Stimulated activated CD8-positive, alpha-beta memory T cell treated with anti-CD3 and anti-CD28 coated beads, Interleukin-12 subunit alpha, Interleukin-12 subunit beta, amount 100 ng/mL, for 4 hours (primary cell): ENCODE measurements at places on chromosomes 11 and 22.

DNA sequence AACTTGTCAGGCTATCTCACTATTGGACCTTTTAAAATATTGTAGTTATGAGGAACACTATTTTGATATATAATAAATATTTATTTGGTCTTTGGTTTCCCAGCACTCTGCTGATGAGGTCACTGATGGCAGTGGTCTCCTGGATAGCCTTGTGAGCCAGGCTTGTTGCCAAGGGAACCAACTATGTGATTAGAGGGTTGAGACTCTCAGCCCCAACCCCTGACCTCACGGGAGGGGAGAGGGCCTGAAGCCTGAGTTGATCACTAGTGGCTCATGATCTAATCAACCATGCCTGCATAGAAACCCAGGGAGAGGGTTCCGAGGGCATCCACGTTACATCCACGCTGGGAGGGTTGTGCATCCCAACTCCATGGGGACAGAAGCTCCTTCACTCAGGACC, 10.8 kb downstream of the PANX1 start:
- no peak for DNase-seq

GRCh38 chr11:92941676-92942571, 27.5 kb upstream of the MTNR1B start:
- no peak for DNase-seq

DNA sequence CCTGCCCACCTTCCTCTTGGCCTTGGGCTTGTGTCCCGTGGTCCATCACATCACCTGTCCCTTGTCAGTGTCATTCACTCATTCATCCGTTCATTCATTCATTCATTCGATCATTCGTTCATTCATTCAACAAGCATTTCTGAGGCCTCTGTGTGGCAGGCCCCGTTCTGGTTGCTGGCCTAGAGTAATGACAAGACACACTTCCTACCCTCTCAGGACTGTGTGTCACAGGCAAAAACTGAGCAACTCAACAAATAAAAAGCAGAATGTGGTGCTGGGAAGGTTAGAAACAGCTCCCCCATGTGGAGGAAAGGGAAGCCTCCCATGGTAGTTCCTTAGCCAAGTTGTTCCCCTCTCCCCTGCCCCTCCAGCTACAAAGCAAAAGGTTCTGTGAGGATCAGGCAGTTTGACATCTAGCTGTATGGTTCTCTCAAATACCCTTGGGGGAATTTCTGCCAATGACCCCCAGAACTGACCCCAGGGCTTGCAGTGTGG, 1.6 kb upstream of the OMP start:
- DNase-seq, result no peak

GRCh38 chr22:41498303-41498835, 29.5 kb downstream of the ACO2 start:
- DNase-seq, result no peak

- no peak for DNase-seq
Observed at GRCh38 chr11:120283124-120283523, 42.0 kb upstream of the TLCD5 start.

- no peak for DNase-seq
Observed at GRCh38 chr11:33708985-33709384, 8.4 kb upstream of the C11orf91 start.

DNA sequence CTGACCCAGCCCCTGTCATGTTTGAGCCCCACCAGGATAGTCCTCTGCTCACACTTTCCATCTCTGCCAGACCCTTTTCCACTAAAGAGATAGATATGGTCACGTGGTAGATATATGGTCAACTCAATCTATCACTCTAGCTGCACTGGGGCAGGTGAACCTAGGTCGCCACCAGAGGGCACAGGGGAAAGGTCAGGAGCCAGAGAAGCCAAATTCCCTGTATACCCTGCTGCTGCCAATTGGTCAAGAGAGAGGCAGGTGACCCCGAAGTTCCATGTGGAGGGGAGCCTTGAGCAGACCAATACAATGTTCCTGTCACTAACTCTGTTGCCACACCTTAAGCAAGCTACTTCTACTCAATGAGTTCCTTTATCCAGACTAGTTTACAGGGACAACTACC, 101.1 kb upstream of the GALNT18 start:
- DNase-seq, result no peak

DNA sequence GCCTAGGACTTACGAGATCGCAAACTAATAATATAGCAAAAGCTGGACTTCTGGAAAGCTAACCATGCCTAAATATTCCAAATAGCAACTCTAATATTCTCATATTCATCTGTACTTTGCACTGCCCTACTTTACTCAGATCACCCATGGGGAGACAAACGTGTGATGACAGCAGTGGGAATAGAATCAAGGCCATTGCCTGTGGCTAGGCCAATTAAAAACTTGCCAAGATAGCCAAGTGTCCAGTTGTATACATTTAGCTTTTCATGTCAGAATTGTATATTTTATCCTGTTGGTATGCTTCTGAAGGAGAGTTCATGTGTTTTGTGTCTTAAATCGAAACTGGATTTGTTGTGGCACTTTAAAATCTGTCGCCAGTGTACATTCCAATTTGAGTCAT, 1.2 kb upstream of the CEP126 start:
- no peak for DNase-seq

DNA sequence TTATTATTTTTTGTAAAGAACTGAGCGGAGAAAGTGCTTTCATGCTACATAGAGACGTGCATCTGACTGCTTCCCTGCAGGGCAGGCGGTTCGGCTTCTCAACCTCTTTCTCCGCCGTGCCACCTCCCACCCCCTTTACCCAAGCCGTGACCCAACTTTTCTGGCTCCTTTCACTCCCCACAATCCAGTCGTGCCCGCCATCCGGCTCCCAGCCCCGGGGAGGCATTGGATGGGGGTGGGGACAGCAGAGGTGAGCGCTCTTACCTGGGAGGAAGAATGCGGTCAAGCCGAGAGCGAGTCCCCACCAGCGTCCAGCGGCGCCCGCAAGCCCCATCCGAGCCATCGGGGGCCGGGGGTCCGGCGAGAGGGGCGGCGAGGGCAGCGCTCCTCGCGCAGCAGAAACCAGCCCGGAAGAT, 781 bp downstream of the NECTIN1 start:
- DNase-seq, result no peak

GRCh38 chr11:10505278-10506007, 35.5 kb downstream of the RNF141 start:
- DNase-seq, result no peak

- DNase-seq, result no peak
Observed at GRCh38 chr11:35620795-35621194, 2.5 kb downstream of the FJX1 start.

DNA sequence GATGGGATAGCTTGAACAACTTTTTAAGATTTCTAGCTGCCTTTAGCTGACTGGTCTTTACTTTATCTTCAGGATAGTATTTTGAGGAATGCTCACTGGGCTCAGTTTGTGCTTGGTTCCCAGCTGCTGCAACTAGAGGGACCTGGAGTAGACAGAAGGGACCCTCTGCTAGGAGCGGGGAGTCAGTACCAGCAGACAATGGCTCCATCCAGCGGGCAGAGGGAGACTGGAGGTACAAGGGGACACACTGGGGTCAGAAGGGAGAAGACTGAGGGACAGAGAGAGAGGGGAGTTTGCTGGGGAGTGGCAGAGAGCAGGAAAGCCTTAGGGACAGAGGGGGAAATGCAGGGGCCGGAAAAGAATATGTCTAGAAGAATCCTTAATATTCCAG, 22.0 kb upstream of the ACER3 start:
- no peak for DNase-seq

- no peak for DNase-seq
Observed at GRCh38 chr22:19567157-19568009, 43.2 kb upstream of the CLDN5 start.

- no peak for DNase-seq
Observed at GRCh38 chr11:22787551-22788162, 41.9 kb downstream of the SVIP start.

- DNase-seq, result no peak
Observed at GRCh38 chr11:93821617-93822016, 28.8 kb downstream of the VSTM5 start.

DNA sequence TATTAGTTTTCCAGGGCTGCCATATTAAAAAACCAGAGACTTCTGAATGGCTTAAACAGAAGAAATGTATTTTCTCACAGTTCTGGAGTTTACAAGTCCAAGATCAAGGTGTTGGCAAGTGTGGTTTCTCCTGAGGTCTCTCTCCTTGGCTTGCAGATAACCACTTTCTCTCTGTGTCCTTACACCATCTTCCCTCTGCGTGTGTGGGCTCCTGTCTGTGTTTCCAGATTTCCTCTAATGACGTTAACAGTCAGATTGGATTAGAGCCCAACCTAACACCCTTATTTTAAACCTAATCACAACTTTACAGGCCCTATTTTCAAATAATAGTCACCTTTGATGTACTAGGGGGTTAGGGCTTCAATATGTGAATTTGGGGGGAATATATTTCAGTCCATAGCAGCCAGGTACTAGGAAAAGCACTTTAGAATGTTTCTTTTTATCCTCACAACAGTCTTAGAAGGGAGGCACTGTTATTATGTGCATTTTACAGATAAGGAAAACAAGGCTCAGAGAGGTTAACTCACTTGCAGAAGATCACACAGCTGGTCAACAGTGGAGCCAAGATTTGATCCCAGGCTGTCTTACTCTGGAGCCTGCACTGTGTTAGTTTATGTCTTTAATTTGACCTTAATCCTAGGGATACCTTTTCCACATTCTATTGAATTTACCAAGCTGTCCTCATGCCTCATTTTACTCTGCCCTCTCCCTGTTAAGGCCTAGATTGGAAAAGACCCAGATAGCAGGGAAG, 116.4 kb upstream of the CRYBB3 start:
- DNase-seq, result no peak

DNA sequence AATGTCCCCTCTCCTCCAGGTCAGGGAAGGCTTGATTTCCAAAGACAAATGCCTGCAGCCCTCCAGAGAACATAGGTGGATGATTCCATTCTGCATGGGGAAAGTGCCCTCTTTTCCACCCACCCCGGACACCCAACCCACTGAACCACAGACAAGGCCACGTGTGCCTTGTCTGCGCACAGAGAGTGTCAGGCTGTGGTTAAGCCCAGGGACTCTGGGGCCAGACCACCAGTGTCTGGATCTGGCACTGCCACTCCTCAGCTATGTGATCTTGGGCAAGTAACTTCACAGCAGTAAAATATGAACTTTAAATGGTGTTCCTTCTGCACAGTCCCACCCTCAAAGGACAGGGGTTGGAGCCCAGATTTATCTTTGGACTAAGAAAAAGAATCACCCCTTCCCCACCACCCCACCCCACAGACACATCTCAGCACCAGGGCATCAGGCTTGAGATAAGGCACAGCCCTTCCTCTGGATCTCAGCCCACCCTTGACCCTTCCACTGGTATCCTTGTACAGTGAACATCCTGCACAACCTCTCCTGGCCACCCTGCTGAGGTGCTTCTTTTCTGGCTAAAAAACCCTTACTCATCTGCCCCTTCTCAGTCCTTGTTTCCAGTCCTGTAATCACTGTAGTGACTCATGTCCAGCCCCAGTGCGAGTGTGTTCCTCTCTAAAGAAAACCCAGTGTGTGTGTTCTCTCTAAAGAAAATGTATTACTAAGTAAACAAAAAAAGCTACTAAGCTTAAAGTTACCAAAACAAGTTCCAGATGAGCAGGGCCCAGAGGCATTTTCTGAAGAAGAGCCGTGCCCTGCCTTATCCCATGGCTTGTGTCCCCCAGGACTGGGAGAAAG, 1.9 kb upstream of the PTGDR2 start:
- DNase-seq, result no peak

DNA sequence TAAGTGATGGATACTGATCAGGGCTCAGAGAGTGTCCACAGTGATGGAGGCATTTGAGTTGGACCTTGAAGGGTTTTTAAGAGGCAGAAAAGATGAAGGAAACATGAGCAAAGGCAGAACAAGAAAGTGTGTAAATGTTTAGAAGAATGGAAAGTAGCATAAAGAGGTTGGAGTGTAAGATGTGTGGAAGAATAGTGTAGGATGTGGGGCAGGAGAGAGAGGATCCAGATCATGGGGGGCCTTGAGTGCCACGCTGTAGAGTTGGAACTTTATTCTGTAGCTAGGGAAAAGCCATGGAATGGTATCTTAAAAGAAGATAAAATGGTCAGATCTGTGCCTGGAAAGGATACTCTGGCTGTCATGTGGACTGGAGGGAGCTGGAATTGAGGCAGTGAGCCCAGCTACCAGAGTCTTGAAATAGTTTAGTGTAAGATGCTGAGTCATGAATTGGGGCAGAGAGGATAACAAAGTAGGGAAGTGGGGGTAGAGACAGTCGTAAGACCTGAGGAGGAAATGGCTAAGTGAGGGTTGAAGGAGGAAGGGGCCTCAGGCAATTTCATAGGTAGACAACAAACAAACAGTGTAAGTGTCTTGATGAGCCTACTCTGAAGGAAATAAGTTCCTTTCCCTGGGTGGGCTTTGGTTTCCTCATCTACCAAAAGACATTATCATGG, 6.7 kb downstream of the KCNE3 start:
- no peak for DNase-seq

GRCh38 chr11:71213696-71214552, 38.5 kb downstream of the SHANK2 start:
- DNase-seq, result no peak

DNA sequence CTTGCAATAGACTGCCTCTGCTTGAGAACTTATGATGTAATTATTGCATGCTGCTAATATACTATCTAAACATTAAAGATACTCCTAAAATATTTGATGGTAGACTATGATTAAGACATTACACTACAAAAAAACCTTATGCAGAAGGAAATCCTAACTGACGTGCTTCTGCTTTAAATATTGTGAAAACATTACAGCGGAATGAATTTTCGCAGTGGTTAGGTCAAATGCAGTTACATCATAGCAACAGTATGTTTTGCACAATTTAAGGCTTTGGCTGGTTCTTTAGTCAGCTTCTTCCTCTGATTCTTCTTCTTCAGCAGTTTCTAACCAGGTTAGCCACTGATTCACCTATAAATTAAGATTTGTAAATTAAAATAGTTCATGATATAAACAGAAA, 11.2 kb downstream of the EIF4G2 start:
- no peak for DNase-seq

DNA sequence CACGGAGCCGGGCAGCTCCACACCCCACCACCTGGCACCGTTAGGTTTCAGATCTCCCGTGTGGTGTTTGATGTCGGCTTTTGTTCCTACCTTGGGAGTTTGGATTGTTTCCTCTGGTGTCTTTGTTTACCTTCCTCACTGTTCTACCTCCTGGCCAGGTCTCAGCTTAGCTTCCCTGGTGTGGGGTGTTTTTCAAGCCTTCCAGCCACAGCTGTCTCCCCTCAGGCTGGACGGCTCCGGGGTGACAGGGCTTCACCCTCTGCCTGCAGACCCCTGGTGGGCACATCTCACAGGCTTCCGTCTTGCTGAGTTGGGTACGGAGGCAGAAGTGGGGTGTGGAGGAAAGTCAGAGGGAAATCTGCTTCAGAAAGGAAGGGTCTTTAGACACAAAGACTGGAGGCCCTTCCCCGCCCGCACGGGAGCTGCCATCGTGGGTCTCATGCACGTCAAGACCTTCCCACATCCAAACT, 59.6 kb upstream of the EMID1 start:
- no peak for DNase-seq

DNA sequence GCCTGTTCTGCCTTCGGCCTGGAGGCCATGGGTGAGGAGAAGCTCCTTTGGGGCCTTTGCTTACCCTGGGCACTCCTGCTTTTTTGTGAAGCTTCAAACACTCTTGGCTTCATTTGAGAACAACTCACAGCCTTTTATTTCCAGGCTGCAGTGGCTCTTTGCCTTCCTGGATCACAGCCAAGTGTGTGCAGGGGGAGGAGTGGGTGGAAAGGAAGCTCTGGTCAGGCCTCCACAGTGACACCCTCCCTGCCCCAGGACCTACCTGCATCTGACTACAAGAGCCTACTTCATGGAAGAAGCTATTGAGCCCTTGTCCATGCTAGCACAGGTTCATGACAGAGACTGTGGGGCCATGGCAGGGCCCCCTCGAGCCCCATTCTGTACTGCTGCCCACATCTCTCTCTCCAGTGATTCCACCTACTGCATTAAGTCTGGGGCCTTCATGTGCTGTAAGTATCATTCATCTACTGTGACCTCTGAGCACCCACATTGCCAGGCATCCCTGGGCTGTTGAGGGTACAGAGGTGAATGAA, 52.3 kb downstream of the GAB4 start:
- DNase-seq, result no peak
